ENCODE measurements at places on chromosomes 3 and 15. TPM values are rescaled to one million over a fixed set of nuclear protein-coding genes. Genes with fewer than 3 reads are reported as not detected.

Gene INSYN1
- total RNA-seq, result 1.9 TPM

Gene RARB
- 0.80 TPM for total RNA-seq

Gene SEMA7A
- total RNA-seq, result 1.3 TPM

Gene GPR171
- 1.8 TPM for total RNA-seq

Gene CD86
- 12.6 TPM for total RNA-seq

GRCh38 chr3:193559100-193559499, 4.4 kb upstream of the ATP13A4 start:
- DNase-seq, result no peak

- DNase-seq, result no peak
Measured at GRCh38 chr15:47542312-47542989, 174.9 kb upstream of the SEMA6D start.

DNA sequence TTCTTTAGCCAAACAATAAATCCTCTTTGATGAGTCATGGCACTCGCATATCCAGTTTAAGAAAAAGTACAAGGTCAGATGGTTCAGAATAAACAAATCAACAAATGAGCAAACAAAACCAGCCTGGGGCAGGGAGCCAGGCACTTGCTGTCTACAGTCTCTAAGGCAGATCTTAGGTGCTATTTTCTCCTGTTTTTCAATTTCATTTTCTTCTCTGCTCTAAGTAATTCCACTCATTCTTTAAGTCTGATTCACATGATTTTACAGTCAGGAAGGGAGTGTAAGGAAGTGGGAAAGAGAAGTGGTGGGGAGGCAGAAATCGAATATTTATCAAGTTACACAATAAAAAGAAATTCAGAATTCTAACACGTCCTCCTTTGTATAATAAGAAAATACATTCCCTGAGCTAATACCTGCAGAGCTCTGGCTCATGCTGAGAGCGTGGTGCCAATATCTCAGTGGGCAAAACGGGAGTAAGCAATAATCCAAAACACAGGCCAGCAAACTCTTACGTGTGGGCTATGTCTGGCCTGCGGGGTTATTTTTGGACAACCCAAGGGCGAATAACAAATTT, 298.6 kb downstream of the ADAMTS17 start:
- peak; percentile 78 for DNase-seq

GRCh38 chr3:156180077-156180476, 59.7 kb downstream of the KCNAB1 start:
- DNase-seq, result no peak

GRCh38 chr3:129947538-129948240, 26.8 kb upstream of the TRH start:
- DNase-seq, result no peak

- no peak for DNase-seq
Measured at GRCh38 chr15:66595931-66596545, 30.2 kb upstream of the LCTL start.

GRCh38 chr15:75868019-75868418, 24.8 kb downstream of the UBE2Q2 start:
- DNase-seq, result no peak

DNA sequence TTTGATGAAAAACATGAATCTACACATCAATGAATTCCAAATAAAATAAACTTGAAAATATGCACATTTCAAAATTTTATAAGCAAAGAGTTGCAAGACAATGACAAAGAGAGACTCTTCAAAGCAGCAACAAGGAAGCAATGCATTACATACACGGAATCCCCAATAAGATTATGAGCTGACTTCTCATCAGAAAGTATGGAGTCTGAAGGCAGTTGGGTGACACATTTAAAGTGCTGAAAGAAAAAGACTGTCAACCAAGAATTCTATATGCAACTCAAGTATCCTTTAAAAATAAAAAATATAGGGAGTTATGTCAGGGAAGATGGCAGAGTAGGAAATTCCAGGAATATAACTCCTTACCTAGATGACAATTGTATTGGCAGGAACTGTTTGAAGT, 46.5 kb upstream of the PRSS50 start:
- no peak for DNase-seq

GRCh38 chr15:74374648-74375302, 7.3 kb upstream of the CYP11A1 start:
- DNase-seq, result no peak

GRCh38 chr15:61441891-61442290, 212.8 kb upstream of the RORA start:
- DNase-seq, result no peak

DNA sequence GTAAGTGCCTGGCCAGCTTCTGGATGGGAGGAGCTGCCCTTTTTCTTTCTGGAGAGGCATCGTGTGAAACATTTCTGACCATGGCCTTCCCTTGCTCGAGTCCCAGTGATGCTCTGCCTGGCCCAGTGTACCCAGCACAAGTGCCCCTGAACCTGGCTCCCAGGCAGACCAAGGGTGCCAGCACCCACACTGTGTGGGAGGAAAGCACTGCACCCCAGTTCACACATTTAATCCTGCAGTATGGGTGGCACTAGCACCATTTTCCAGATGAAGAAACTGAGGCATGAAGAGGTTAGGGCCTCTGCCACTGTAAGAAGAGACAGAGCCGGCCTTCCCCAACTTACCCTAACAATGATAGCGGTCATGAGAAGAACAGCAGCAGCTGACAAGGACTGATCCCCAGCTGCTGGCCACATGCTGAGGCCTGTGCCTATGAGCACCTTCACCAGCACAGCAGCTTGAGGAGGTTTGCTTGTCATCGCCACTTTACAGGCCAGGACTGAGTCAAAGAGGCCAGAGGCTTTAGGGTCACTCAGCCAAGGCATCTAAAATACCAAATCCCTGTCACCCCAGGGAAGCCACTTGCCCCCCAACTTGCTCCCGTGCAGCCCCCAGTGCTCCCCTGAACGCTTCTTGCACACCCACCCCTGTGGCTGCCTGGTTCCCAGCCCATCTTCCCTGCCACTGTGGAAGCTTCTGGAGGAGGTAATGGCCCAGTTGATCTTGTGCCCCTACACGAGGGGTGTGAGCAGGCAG, 15.0 kb downstream of the PRR23E start:
- DNase-seq, result no peak

DNA sequence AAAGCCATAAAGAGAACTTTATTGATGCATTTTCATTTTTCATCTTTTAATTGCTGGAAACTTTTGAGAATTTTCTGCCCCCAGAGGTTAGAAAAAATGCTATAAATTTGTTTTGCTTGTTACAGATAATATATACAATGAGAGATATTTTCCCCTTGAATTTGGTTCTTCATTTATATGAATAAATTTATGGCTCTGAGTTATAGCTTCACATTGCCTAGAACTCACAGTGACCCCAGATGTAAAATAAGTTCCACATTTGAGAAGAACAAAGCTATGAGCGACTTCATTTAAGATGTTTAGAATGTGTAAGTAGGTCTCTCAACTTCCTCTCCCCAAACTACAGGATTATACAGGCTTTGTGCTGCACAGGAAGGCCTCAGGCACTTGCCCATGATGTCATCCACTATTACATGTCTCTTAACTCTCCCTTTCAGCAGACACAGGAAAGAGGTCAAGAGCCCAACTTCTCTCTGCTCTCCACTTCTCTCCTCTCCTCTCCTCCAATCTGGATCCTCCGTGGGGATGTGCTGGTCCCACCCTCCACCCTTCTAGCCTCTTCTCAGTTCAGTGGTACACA, 92.8 kb downstream of the DUT start:
- DNase-seq, result no peak

Measured in breast epithelium (tissue), 4 donors.